Fibroblast of skin of scalp (primary cell): ENCODE measurements at places on chromosomes 2 and 18.

- peak; percentile 71 for DNase-seq
Observed at GRCh38 chr2:216545359-216545758, 46.7 kb downstream of the RPL37A start.

DNA sequence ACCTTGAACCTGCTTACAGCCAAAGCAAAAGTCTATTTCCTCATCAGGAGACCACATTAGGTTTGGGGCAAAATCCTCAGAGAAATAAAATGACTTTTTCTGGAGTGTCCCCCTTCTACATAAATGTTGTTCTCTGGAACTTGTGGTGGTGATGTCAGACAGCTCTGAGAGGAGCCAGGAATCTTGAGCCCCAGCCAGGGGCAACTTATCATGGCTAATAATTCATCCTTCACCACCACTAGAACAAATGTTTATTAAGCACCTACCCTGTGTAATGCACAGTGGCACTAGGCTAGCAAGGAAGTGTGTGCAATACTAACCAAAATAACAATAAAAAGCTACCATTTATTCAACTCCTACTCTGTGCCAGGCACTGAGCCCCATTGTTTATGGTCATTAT lies 9.0 kb upstream of the BMP10 start:
- DNase-seq: no peak

GRCh38 chr2:207819021-207819797 lies 49.5 kb upstream of the FZD5 start:
- no peak for DNase-seq

- no peak for DNase-seq
Observed at GRCh38 chr18:79896738-79897137, 54.7 kb downstream of the SLC66A2 start.

- DNase-seq: peak; percentile 47
Observed at GRCh38 chr18:28045176-28045810, 131.6 kb downstream of the CDH2 start.

GRCh38 chr2:235990344-235990743 lies 177.8 kb downstream of the GBX2 start:
- DNase-seq: no peak

- DNase-seq: no peak
Observed at GRCh38 chr2:211396815-211397214, 840.4 kb downstream of the CPS1 start.

- no peak for DNase-seq
Observed at GRCh38 chr2:1676091-1676912, 68.0 kb downstream of the PXDN start.

- DNase-seq: peak; percentile 35
Observed at GRCh38 chr2:41782306-41783158, 265.3 kb upstream of the PKDCC start.

- no peak for DNase-seq
Observed at GRCh38 chr2:31920962-31921361, 89.8 kb downstream of the MEMO1 start.

GRCh38 chr2:59093571-59093970 lies 852.4 kb upstream of the FANCL start:
- DNase-seq: no peak

- DNase-seq: peak; percentile 31
Observed at GRCh38 chr2:39424951-39425350, 12.1 kb downstream of the MAP4K3 start.

DNA sequence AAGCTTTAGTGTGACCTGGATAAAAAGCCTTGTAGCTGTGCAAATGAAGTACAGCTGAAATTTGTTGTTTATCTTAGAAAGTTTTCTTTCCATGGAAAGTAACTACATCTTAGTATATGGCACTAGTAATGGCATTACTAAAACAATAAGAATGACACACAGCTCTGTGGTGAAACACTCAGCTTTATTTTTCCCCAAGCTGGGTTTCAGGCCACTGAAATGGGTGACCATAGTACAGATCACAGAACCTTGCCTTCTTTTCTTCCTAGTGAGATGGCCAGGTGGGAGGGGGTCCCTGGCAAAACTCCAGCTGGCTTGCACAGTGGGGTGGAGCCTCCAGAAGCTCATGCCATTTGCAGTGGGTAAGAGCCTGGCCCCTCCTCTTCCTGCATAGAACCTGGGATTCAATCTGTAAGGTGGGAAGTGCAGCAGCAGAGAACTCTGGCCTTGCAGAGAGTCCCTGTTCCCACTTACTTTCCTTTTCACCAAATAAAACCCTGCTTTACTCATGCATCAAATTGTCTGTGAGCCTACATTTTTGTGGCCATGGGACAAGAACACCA lies 17.6 kb upstream of the GRP start:
- no peak for DNase-seq

DNA sequence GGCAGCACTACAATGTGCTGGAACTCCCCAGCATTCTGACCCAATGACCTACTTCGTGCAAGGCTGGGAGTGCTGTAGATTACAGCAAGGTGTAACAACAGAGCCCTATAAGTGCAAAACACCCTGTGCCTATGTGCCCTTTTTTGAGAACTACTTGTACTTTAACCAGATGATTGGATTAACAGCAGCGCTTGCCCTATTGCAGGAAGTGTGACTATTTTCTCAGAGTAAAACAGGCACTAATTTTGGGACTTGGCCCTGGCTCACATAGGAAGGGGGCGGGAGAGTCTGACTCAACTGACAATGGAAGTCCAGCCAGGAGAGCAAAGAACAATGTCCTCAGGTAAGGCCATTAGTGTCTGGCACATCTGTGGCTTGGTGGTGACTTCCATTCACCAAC lies 35.6 kb upstream of the RNF125 start:
- no peak for DNase-seq

DNA sequence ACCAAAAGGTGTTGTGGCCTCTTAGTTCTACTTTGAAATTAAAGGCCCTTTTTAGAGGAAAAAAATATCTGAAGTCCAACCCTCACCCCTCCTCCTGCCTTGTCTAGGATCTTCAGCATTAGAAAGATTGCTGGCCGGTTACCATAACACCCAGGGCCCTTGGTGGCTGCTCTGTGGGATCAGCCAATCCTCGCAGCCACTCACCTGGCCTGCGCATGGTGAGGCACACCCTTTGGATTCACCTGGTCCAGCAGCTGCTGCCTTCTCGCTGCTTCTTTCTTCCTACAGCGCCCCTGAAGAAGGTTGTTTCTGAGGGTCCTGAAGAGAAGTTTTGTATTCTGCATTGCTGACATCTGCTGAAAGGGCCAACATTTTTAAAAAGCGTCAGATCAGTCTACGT lies 25.2 kb downstream of the DYTN start:
- no peak for DNase-seq

DNA sequence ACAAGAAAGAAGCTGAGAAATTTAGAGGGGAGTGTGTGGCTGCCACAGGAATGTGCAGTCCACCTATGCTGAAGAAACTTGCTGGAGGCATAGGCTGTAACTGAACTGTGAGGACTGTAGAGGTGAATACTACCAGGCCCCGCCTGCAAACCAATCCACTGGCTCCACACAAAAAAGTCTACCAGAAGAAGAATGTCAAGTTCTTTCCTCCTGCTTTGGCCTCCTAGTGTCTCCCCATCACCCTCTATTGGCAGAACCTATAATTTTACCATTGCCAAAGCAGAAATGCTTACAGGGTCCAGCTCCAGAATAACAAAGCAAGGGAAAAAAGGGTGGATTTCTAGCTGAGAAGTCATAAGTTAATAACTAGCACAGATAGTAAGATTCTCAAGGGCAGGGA lies 5.9 kb upstream of the ATP5MC3 start:
- DNase-seq: peak; percentile 28
